ENCODE measurements at places on chromosomes 3 and 15. TPM values are rescaled to one million over a fixed set of nuclear protein-coding genes. Genes with fewer than 3 reads are reported as not detected.

GRCh38 chr3:194908496-194908895 lies 222.8 kb downstream of the FAM43A start:
- no peak for DNase-seq

GRCh38 chr3:105608623-105609022 lies 241.9 kb downstream of the ALCAM start:
- DNase-seq, result no peak

GRCh38 chr3:45546126-45546620 lies 48.4 kb upstream of the LIMD1 start:
- no peak for DNase-seq

GRCh38 chr15:72141171-72142084 lies 23.2 kb downstream of the SENP8 start:
- peak; percentile 32 for DNase-seq

DNA sequence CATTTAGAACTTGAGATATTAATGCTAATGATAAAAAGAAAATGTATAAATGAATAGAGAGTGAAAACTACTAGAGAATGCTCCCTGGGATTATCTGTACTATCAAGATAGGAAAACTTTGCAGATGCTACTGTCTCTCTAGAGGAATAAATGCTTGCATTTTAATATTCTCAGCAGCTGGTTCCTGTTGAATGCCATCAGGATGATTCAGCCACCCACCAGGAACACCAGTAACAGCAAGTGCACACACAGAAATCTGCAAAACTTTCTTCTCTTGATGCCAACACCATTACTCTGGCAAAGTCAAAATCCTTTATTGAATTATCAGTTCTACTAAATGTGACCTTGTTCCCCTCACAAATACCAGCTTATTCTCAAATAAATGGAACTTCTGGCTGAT lies 148.4 kb downstream of the TIGIT start:
- no peak for DNase-seq

- DNase-seq, result no peak
Observed at GRCh38 chr3:46361408-46362283, 7.7 kb downstream of the CCR2 start.

- no peak for DNase-seq
Observed at GRCh38 chr15:73892446-73893226, 19.3 kb downstream of the TBC1D21 start.

DNA sequence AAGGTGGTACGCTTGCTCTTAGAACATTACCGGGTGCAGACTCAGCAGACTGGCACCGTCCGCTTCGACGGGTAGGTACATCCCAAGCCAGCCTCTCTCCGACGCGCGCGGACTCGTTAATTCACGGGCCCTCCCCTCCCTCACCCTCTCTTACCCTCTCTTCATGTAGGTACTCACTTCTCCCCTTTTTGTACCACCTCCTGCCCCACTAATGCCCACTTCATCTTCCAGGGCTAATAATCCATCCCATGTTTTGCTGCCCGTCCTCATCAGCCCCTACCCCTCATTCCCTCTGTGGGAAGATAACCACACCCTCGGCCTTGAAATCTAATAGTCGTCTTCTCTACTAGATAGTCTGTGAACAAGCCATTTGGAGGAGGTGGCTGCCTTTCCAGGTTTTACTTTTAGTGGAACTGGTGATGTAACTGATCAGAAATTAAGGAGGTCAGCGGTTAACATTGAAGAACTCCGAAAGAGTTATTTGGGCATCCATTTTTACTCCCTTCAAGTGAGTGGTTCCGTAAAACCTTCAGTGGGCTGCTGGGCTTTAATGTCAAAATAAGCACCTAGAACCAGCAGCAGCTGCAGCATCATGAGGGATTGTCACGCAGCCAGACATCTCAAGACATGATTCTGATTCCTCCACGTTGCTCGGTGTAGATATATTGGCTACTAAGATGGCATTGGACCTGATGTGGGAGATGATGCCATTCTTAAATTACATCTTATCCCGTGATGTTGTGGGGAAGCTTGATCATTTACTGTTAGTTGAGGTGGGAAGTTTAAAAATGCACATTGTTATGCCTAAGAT lies 1.3 kb downstream of the FEM1B start:
- DNase-seq, result no peak

DNA sequence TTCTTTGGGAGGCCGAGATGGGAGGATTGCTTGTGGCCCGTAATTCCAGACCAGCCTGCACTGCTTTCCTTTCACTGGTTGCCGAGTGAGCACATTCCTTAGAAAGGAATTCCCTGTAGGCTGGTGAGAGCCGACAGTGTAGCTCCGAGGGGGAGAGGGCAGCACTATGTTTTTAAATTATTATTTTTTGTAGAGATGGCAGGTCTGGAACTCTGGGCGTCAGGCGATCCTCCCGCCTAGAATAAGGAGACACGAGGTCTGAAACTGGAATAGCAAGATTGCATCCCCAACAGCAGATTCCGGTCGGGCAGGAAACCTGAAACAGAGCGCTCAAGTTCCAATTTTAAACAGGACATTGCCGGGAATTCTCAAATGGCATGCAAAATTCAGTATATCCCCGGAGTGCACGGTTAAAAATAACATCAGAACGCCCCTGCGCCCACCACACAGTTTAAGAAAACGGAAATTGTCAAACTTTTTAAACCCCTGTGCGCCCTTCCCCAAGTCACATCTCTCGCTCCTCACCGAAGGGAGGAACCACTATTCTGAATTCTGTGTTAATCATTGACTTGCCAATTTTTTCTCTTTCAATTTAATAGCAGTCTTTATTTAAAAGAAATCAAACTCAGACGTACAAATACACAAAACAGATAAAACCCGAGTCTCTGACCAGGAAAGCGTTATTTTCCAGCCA lies 643 bp upstream of the RNU5B-1 start:
- DNase-seq, result peak; percentile 88

- DNase-seq, result no peak
Observed at GRCh38 chr3:195790901-195791300, 20.8 kb downstream of the MUC4 start.

- DNase-seq, result no peak
Observed at GRCh38 chr3:8974458-8974857, 11.2 kb upstream of the RAD18 start.

DNA sequence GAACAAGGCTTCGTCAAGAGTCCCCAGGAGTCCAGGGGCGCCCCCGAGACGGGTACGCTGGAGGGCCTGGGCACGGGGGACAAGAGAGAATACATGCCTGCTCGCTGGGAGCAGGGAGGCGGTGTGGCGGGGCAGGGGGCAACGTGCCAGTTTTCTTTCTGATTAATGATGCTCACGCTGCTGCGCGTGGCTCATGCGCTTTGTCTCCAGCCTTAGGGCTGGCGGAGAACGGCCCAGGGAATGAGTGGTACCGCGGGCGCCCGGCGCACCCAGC lies 408 bp upstream of the ARPP21 start:
- DNase-seq, result no peak

DNA sequence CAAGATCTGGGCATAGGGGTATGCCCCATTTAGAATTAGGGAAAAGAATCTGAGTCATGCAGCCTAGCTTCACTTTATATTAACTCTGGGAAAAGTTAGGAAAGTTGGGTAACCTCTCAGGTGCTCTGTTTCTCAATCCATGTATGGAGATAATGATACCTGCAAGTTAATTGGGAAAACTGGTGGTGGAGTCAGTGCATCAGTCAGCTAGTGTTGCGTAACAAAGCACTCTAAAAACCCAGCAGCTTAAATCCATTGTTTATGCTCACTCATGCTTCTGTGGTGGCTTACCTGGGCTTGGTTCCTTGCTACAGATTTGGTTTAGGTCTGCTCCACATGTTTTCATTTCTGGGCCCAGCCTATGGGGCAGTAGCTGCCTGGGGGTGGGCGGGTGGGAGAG lies 91.0 kb downstream of the SMAD3 start:
- no peak for DNase-seq

DNA sequence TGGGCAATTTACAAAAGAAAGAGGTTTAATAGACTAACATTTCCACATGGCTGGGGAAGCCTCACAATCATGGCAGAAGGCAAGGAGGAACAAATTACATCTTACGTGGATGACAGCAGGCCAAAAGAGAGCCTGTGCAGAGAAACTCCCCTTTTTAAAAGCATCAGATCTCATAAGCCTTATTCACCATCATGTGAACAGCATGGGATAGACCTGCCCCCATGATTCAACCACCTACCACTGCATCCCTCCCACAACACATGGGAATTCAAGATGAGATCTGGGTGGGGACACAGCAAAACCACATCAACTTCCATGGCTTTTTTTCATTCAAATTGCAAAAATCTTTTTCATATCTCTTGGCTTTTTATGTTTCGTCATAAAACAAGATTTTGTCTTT lies 67.6 kb upstream of the GADL1 start:
- DNase-seq, result no peak

GRCh38 chr15:89406940-89407607 lies 72.5 kb upstream of the POLG start:
- no peak for DNase-seq

DNA sequence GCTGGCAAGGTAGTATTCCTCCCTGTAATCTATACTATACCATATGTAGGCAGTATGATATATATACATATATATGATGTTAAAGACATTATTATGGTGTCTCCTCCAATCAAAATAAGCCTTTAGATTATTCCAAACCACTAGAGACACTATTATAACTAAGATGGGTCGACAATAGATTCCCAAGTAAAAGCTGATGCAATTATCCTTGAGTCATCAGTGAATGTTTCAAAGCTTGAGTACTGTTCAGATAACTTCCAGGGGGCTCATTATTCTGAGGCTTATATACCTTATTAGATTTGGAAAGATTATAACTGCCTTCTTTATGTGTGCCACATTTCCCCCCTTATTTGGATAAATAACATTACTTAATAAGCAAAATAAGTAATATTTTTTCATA lies 11.9 kb upstream of the C3orf38 start:
- DNase-seq, result no peak

DNA sequence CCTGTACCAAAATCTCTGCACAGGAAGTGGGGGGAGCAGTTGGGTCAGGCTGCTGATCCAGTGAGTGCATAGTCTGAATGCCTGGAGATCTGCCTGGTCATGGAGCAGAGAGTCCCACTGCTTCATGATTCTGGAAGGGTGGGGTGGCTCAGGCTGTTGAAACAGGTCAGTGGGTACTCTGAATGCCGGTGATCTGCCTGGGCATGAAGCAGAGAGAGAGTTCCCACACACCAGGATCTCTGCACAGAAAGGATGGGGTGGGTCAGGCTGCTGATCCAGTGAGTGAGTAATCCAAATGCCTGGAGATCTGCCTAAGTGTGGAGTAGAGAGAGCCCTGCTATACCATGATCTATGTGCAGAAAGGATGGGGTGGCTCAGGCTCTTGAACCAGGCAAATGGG lies 16.1 kb upstream of the GCSAM start:
- no peak for DNase-seq

DNA sequence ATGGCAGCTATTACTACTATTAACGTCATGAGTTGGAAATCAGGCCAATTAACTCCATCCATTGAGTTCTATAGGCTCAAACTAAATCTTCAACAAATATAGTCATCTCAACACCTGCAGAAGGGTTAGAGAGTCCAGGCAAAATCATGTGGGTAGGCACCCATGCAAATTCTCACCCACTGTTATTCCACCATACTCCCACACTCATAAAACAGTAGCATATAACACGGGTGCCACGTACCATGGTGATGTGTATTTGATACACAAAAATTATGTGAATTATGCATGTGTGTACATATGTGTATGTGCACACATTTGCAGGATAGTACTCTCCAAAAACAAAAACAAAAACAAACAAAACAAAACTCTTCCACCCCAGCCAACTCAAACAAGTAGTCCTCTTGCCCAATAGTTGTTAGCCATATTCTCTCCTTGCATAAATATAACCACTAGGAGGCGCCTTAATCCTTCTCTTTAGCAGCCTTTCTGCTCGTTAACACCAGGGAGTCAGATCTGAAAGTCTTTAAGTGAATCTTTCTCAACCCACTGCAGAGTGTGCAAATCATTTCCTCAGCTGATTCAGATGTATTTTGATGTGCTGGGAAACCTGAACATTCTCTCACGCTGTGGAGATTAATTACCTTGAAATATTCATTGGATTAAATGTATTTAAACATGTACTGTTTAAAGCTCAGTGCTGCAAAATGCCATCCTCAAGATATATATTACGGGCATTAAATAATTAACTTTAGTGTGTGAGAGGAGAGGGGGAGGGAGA lies 38.0 kb upstream of the COPB2 start:
- no peak for DNase-seq

DNA sequence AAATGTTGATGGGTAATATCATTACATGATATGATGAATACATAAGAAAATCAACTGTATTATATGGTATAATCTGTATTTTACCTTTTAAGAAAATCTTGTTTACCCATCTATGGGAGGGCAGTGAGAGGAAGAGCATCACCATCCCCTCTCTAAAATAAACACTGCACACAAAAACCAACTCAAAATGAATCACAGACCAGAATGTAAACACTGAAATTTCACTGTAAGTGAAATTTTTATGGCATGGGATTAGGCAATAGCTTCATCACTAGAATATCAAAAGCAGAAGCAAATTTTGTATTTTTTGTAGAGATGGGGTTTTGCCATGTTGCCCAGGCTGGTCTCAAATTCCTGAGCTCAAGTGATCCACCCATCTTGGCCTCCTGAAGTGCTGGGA lies 26.2 kb downstream of the IFT80 start:
- DNase-seq, result no peak

DNA sequence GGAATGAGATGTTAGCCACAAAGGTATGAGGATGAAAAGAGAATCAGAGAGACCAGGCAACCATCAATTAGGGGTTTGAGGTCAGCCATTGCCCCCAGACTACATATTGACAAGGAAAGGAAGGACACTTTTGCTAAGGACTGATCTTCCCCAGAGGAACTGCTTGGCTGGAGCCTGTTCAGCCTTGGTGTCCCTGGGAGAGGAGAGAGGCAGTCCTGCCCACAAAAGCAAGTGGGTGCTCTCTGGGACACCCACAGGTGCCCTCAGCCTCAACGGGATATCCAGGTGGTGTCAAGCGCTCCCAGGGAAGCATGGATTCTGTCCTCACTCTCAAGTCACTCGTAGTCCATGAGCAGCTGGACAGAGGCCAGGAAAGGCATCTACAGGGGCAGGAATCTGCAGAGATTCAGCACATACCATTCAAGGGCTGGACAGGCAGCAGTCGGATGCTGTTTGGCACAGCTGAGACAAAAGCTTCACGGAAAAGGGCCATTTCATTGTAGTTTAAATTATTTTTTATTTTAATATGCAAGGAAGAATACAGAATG lies 166.2 kb downstream of the UACA start:
- peak; percentile 18 for DNase-seq

DNA sequence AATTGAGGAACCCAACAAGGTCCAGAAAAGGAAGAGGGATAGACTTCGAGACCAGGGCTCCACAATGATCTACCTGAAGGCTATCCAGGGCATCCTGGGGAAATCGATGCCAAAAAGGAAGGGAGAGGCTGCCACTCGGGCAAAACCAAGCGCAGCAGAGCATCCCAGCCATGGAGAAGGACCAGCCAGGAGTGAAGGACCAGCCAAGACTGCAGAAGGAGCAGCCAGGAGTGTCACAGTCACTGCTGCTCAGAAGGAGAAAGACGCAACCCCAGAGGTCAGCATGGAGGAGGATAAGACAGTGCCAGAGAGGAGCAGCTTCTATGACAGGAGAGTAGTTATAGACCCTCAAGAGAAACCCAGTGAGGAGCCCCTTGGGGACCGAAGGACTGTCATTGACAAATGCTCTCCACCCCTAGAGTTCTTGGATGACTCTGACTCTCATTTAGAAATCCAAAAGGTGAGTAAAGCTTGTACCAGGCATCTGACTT lies 12.0 kb downstream of the TATDN2 start:
- DNase-seq, result no peak

ANKRD34C gene
- polyA plus RNA-seq, result not detected

MYH15 gene
- polyA plus RNA-seq, result 0.15 TPM

GMNC gene
- polyA plus RNA-seq, result not detected

ONECUT1 gene
- polyA plus RNA-seq, result not detected

ZNF662 gene
- 1.4 TPM for polyA plus RNA-seq

CTXN2 gene
- polyA plus RNA-seq, result not detected

EPB42 gene
- not detected for polyA plus RNA-seq
